ENCODE measurements at places on chromosomes 5 and 9.

GRCh38 chr5:14730881-14731280 is 66.4 kb downstream of the OTULIN start:
- DNase-seq: no peak

- DNase-seq: no peak
Observed at GRCh38 chr9:23907343-23907742, 81.3 kb upstream of the ELAVL2 start.

- DNase-seq: no peak
Observed at GRCh38 chr5:150258130-150258529, 31.4 kb downstream of the CAMK2A start.

GRCh38 chr5:161312882-161313281 is 233.6 kb downstream of the GABRB2 start:
- DNase-seq: no peak

GRCh38 chr5:55868846-55869245 is 17.7 kb downstream of the IL31RA start:
- no peak for DNase-seq

GRCh38 chr5:169133531-169133930 is 167.4 kb downstream of the SLIT3 start:
- DNase-seq: no peak

- no peak for DNase-seq
Observed at GRCh38 chr9:128232528-128233428, 29.6 kb downstream of the DNM1 start.

- DNase-seq: no peak
Observed at GRCh38 chr9:74755355-74755754, 132.4 kb downstream of the TRPM6 start.

DNA sequence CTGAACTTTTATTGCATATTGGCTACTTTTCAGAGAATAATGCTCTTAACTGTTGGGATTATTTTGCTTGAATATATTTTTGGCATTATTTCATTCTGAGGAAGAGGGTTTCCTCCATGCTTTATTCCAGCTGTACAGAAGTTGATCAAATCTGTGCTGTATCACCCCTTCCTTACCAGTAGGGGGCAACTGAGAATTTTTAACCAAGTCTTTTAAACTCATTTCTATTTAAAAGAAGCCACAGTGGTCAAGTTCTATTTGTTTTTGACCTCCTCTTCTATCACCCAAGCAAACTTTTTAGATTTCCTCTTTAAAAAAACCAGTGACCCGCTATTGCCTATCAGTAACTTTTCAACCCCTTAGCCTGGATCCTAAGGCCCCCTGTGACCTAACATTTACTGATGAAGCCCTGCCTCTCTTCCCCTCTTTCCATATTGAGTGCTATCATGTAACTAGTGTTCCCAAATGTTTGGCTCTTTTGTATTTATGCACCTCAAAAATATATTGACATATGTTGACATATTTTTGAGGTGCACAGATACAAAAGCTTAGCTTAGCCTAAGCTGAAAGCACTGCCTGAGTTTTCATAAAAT is 80.6 kb downstream of the FBXO4 start:
- DNase-seq: peak; percentile 0

GRCh38 chr5:67643536-67643935 is 446.9 kb upstream of the CD180 start:
- no peak for DNase-seq

- DNase-seq: no peak
Observed at GRCh38 chr5:135557076-135557838, 21.5 kb upstream of the NEUROG1 start.

- DNase-seq: no peak
Observed at GRCh38 chr9:69086769-69087168, 51.2 kb downstream of the FXN start.

Measured in T-helper 2 cell (primary cell).